Upper lobe of left lung (tissue), 6 donors: ENCODE measurements at places on chromosomes 7 and 10. TPM values are rescaled to one million over a fixed set of nuclear protein-coding genes. Genes with fewer than 3 reads are reported as not detected.

DNA sequence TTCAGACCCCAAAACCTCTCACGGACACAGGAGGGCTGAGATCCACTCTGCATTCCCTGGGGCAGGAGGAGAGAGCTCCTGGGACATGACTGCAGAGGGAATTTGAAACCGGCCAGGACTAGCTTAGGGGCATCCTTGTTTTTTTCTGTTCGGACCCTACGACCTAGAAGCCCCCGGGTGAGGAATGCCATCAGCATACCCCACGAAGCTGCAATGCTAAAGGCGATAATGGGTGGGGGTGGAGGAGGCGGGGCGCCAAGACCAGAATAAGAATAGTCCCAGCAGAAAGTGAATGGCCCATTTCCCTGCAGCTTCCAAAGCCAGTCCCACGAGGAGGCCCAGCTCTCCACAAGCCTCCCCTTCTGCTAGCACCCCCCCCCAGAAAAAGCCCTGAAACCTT, 4.0 kb downstream of the PDGFA start:
- no peak for DNase-seq
- H3K27ac ChIP-seq, result no peak overlapping the region
- H3K4me1 ChIP-seq, result peaks cover 49% of the 10 kb centered on the region
- peaks cover 5% of the 10 kb centered on the region for H3K36me3 ChIP-seq

- H3K4me3 ChIP-seq, result peak overlapping the region; percentile 32
- peak overlapping the region; percentile 84 for H3K27ac ChIP-seq
- H3K36me3 ChIP-seq, result no peaks in the 10 kb centered on the region
- peak; percentile 47 for DNase-seq
Measured at GRCh38 chr10:80536361-80536835, 1.3 kb upstream of the SH2D4B start.

AMZ1 gene
- 6.4 TPM for total RNA-seq

GRCh38 chr7:129222064-129222463, 2.8 kb upstream of the AHCYL2 start:
- DNase-seq, result no peak
- H3K4me1 ChIP-seq, result peaks cover 8% of the 10 kb centered on the region

DNA sequence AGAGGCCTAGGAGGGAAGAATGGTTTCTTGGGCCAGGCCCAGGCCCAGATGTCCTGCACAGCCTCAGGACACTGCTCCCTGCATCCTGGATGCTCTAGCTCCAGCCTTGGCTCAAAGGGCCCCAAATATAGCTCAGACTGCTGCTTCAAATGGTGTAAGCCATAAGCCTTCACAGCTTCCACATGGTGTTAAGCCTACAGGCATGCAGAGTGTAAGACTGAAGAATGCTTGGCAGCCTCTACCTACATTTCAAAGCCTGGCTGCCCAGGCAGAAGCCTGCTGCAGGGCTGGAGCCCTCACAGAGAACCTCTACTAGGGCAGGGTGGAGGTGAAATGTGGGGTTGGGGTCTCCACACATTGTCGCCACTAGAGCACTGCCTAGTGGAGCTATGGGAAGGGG, 118.1 kb downstream of the TPK1 start:
- no peak overlapping the region for H3K4me3 ChIP-seq
- DNase-seq, result no peak
- H3K4me1 ChIP-seq, result no peaks in the 10 kb centered on the region
- H3K27ac ChIP-seq, result no peak overlapping the region
- H3K36me3 ChIP-seq, result no peaks in the 10 kb centered on the region

GRCh38 chr7:55770778-55771177, 91.8 kb downstream of the SEPTIN14 start:
- no peak overlapping the region for H3K4me3 ChIP-seq
- H3K36me3 ChIP-seq, result no peaks in the 10 kb centered on the region
- no peaks in the 10 kb centered on the region for H3K27me3 ChIP-seq
- no peaks in the 10 kb centered on the region for H3K4me1 ChIP-seq
- H3K27ac ChIP-seq, result no peak overlapping the region

DNA sequence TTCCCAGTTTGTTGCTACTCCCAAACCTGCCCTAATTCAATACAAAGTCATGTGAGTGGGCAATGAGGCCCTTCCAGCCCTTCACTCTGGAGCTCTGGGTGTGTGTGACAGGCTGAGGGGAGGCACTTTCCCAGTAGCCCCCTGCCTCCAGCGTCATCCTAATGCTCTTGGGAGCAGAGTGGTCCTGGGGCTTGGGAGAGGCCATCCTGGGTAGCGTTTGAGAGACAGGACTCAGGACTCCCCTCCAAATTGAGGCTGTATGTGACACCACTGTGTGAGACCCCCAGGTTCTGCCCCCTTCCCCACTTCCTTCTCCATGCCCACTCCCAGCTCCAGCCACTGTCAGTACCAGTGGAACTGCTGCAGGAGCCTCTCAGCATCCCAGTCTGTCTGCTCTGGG, 6.5 kb upstream of the CRYGN start:
- H3K4me3 ChIP-seq, result no peak overlapping the region
- H3K27ac ChIP-seq, result no peak overlapping the region
- H3K36me3 ChIP-seq, result no peaks in the 10 kb centered on the region
- no peaks in the 10 kb centered on the region for H3K27me3 ChIP-seq
- no peak for DNase-seq
- H3K4me1 ChIP-seq, result peaks cover 2% of the 10 kb centered on the region

- H3K4me1 ChIP-seq, result no peaks in the 10 kb centered on the region
- no peak overlapping the region for H3K4me3 ChIP-seq
- DNase-seq, result no peak
- H3K27me3 ChIP-seq, result no peaks in the 10 kb centered on the region
Measured at GRCh38 chr10:112735041-112735695, 214.9 kb upstream of the TCF7L2 start.

MSS51 gene
- total RNA-seq, result 2.3 TPM

CYP26C1 gene
- total RNA-seq, result 0.46 TPM

- H3K27me3 ChIP-seq, result no peaks in the 10 kb centered on the region
- no peak overlapping the region for H3K27ac ChIP-seq
- no peak for DNase-seq
- peaks cover 13% of the 10 kb centered on the region for H3K4me1 ChIP-seq
- H3K36me3 ChIP-seq, result no peaks in the 10 kb centered on the region
Measured at GRCh38 chr7:116776610-116777289, 85.6 kb upstream of the CAPZA2 start.

- H3K4me3 ChIP-seq, result no peak overlapping the region
- peaks cover 27% of the 10 kb centered on the region for H3K36me3 ChIP-seq
- no peak for DNase-seq
- no peaks in the 10 kb centered on the region for H3K4me1 ChIP-seq
- H3K27me3 ChIP-seq, result no peaks in the 10 kb centered on the region
Measured at GRCh38 chr7:120979765-120980499, 8.6 kb upstream of the CPED1 start.

GRCh38 chr10:83677795-83678194, 461.5 kb upstream of the GHITM start:
- H3K4me1 ChIP-seq, result no peaks in the 10 kb centered on the region
- H3K27me3 ChIP-seq, result no peaks in the 10 kb centered on the region
- H3K27ac ChIP-seq, result no peak overlapping the region
- DNase-seq, result no peak
